Activated CD4-positive, alpha-beta T cell treated with anti-CD3 and anti-CD28 coated beads, Interleukin-2, amount 10 ng/mL, durations not matched to agents 7 days and 5 days (primary cell): ENCODE measurements at places on chromosomes 5 and 9.

GRCh38 chr9:98780059-98780749 is 16.2 kb downstream of the ANKS6 start:
- no peak for DNase-seq

- no peak for DNase-seq
These were observed 217.5 kb downstream of the MAN2A1 start for GRCh38 chr5:109907189-109907588.

DNA sequence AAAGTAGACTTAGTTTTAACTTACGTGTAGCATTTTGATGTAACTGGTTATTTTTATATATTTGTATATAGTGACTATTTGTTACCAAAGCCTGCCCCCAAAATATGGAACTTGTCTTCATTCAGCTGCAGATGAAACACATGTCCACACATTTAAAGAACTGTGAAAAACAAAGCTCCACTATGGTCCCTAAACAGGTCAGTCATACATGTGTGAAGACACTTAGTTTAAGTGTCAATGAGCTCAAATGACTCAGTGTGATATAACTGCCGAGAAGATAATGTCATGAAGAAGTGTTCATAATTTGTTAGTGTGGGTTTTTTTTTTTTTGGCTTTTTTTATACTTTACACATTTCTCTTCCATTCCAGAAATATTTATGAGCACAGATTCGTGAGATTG is 28.2 kb downstream of the HAVCR1 start:
- no peak for DNase-seq

- no peak for DNase-seq
These were observed 7.4 kb downstream of the KLF9 start for GRCh38 chr9:70407081-70407503.

GRCh38 chr5:110195288-110195687 is 505.6 kb downstream of the MAN2A1 start:
- DNase-seq, result no peak

DNA sequence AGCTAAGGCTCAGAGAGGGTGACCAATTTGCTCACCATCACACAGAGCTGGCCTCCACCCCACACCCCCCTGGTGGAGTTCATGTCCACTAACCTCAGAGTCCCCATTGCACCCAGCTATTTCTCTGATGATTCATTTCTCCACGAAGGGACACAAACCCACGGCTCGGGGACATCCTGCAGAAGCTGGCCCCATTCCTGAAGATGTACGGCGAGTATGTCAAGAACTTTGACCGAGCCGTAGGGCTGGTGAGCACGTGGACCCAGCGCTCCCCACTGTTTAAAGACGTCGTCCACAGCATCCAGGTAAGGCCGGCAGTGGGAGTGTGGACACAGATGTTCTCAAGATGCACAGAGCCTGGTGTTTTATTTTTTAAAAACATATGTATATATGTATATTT is 52.6 kb upstream of the SUSD3 start:
- no peak for DNase-seq

- no peak for DNase-seq
These were observed 611 bp downstream of the EXOSC3 start for GRCh38 chr9:37784291-37784615.

DNA sequence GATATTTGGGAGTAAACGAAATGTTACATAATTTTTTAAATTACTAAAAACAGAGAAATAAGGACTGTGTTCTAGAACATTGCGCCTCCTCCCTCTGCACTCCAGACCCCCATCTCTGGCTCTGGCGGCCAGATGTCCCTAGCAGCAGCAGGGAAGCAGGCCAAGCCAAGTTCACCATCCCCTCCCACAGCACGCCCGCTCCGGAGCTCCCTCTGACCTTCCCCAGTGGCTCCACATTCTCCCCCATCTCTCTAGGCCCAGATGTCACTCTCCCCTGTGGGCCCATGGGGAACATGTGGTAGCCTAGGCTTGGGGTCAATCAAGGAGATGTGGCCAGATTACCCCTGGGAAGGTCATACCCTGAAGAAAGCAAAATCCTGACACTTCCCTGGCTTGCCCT is 6.3 kb upstream of the WNK2 start:
- no peak for DNase-seq

DNA sequence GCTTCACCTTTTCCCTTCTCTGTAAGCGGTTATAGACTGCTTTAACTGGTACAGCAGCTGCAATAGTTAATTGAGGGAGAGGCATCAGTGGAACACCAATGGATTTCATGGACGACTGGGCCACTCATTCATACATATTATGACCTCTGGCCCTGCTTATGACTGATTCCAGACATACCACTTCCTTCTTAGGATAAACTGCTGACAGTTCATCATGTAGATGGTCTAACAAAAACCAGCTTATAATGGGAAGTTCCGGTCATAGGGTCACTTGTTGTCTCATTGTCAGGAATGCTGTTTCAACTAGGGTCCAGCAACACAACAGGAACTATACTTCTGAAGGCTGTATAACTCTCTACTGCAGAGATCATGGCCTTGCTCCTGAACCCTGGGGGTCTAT is 265.2 kb upstream of the RASA1 start:
- DNase-seq, result no peak

DNA sequence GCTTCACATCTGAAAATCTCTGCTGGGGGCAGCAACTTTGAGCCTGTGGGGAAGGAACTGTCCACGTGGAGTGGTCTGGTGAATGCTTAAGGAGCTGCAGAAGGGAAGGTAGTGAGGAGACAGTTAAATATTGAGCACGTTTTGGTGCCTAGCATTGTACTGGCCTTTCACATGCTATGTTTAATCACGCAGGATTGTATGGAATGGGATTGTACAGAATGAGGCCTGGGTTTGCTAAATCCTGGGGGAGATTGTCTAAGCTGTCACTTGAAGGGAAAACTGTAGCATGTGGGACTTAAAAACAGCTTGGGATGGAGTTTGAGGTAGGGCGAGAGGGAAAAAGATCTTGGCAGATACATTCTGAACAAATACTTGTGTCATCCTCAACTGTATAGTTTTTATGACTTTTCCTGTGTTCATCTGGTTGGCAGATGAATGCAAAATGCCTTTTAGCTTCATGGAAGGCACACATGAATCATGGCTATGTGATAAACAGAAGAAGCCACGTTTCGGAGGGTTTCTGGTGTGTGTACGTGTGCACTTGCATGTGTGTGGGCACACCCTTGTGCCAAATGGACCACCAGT is 106.6 kb downstream of the TMC1 start:
- no peak for DNase-seq

DNA sequence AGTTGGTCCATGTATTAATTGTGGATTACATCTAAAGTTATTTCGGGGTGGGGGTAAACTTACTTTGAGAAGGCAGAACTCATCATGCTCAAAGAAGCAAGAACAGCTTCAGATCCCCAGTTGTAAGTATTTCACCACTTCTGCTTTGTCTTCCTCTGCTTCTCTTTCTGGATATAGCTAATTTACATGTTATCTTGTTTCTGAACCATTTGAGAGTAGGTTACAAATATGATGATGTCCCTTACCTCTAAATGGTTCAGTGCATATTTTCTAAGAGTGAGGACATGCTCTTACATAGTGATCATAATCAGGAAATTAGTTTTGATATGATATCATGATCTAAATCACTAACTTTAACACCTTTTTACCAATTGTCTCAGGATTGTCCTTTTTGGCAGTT is 11.9 kb downstream of the TRIO start:
- no peak for DNase-seq

DNA sequence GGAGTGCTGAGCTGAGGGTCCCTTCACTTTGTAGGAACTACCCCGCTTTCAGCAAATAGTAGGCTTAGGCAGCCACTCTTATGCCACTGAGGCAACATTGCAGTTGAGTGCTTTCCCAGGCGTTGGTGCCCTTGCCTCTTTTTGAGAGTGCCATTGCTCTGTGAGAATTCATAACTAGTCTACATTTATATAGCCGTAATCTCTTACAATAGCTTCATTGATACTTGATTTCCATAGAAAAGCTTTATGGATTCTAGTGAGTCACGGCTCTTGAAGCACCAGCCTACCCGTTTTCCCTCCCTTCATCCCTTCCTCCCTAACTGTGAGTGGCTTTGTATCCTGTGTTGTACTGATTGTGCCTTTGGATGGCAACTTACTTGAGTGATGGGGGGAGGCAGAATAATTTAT is 283.9 kb downstream of the AOPEP start:
- DNase-seq, result no peak

DNA sequence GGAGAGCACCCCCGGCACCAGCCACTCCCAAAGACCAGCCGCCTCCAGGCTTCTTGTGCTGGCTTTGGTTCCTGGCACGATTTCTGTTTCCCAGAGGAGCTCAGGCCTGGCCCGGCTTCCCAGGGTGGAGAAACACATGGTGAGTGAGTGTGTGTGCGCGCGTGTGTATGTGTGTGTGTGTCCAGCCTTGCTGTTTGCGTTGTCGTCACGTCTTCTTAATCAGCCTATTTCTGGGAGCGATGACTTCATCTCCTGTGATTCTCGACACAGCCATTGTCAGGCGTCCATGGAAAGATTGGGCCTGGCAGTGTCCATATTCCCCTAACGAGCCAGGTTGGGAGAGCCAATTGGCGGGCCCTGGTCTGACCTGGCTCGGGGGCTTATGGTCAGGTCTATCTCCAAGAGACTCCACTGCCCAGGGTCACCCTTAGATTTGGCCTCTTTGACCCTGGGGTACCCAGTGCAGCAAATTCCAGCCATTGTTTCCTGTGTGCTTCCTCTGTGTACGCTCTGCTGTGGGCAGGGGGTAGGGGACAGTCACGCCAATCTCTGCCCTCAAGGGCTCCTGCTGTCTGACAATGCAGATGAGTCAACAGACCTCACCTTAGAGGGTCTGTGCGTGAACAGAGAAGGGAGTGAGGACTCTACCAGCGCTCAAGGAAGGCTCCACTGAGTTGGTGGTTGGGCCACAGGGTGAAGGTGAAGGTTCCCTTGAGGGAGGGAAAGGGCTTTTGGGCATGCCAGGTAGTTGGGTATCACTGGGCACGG is 73.8 kb downstream of the DAB2IP start:
- DNase-seq, result no peak

DNA sequence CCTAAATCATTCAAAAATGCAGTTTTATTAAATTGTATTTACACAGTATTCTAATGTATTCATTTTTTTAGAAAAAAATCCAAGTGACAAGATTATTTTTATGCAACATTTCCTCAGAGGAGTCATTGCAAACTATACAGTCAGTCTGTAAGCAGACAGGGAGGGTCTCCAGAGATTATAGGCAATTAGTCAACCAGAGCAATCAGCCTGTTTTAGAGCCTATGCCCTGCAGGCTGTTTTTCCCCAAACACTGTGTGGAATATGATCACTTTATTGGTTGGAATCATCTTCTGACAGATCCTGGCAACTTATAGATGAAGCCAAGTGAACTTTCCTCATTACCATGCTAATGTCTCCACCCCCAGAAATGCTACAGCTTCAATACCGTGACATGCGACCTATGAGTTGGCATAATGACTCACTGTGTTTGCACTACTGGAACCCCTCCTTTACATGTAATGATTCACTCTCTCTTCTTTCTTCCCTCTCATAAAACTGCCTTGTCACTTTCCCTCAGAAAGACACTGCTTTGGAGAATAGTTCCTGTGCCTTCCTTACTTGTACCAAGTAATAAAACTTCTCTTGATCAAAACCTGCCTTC is 577.7 kb upstream of the FTMT start:
- no peak for DNase-seq

- no peak for DNase-seq
These were observed 551 bp downstream of the N4BP3 start for GRCh38 chr5:178113841-178114324.

GRCh38 chr5:78727786-78728761 is 79.5 kb upstream of the LHFPL2 start:
- DNase-seq, result no peak

DNA sequence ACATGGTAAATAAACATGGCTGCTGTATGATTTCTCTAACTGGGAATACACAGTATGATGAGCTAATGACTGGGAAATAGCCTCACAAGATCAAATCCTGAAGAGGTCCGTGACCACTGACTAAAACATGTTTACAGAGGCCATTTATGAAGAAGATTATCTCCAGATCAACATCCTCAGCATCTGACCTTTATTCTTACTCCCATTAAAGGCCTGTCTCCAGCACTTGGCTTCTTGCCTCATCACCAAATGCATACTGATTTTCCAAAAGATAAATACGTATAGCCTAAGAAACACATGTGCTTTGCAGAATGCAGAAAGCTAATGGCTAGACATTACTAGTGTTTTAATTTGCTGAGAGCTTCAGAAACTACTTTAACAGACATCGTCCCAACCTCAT is 108.0 kb upstream of the TSLP start:
- DNase-seq, result no peak

DNA sequence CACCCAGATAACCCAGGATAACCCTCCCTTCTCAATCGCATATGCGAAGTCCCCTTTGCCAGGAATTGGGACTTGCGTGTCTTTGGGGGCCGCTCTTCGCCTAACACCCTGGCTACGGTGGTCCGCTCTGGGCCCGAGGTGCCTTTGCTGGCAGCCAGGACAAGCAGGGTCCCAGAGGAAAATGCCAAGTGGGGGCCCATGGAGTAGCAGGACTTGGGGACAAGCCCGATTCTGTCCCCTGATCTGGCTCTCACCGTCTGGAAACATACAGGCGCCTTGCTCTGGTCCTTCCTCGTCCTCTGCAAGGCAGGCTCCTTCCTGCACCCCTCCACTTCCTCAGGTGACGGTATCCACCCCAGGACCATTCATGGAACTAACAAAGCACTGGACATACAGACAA is 78.1 kb upstream of the UNC5A start:
- DNase-seq, result no peak

DNA sequence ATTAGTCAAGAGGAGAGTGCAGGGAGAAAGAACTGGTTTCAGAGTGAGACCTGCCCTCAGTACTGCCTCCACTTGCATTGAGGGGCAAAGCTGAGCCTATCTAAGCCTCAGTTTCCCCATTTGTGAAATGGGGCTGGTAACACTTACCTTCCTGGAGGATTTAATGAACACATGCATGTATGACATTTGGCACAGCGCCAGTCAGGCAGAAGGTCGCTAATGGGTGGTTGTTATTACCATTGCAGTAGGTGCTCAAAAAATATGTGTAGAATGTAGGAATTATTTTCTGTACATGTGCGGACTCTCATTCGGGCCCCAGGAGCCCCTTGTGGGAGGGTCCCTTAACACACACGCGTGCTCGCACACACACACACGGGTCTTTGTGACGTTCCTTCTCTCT is 10.9 kb downstream of the FAT2 start:
- DNase-seq, result no peak

DNA sequence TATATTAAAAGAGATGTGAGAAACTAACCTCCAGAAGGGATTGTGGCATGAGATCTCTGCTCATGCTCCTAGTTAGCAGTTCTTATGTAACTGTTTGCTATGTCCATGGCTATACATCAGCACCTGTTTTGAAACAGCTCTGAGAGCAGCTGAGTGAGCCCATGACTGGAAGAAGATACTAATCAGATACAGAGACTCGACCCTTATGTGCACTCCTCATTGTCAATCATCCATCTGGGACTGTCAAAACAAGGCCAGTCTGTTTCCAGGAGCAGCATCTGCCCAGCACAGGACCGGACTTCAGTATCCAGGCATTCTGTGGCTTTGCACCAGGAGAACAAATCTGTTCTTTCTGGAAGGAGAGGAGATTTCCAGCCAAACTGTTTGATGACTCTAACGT is 77.7 kb downstream of the EFNA5 start:
- no peak for DNase-seq

GRCh38 chr5:14401639-14402038 is 180.0 kb upstream of the OTULINL start:
- no peak for DNase-seq
